ENCODE measurements at places on chromosomes 4 and X.
A peak's percentile ranks its signal among the peaks of the same experiment; 100 is the strongest.

DNA sequence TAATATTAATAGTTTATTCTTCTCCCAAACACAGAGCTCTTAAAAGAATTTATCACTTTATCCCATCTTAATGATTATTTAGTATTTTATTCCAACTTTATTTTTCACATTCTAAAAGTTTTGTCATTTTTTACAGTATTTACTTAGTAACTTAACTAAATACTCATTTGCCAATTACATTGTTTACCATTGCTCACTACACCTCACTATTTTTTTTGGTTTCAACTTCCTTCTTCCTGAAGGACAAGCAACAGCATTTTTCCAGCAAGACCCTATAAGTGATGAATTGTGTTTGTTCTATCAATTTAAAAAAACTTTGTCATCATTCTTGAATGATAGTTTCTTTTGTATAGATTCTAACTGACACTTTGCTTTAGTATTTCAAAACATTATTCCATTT lies 19.4 kb upstream of the SRD5A3 start:
- DNase-seq: no peak

GRCh38 chr4:28686618-28687017 lies 1826.0 kb downstream of the STIM2 start:
- DNase-seq: peak; percentile 3

DNA sequence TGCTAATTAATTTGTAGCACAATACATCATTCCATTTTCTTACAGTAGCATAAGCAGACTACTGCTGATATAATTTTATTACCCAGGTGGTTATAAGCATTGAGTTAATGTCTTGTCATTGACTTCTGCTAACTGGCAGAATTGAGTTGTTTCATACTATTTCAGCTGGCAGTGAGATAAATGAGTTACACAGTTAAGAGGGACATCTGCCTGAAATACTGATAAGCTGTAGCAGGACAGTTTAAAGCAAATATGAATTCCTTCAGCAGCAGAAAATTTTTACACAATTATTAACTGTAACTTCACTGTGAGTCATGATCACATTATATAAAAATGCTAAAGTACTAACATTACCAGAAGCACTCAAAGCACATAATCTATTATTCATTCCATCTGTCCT lies 326.8 kb downstream of the INPP4B start:
- no peak for DNase-seq

DNA sequence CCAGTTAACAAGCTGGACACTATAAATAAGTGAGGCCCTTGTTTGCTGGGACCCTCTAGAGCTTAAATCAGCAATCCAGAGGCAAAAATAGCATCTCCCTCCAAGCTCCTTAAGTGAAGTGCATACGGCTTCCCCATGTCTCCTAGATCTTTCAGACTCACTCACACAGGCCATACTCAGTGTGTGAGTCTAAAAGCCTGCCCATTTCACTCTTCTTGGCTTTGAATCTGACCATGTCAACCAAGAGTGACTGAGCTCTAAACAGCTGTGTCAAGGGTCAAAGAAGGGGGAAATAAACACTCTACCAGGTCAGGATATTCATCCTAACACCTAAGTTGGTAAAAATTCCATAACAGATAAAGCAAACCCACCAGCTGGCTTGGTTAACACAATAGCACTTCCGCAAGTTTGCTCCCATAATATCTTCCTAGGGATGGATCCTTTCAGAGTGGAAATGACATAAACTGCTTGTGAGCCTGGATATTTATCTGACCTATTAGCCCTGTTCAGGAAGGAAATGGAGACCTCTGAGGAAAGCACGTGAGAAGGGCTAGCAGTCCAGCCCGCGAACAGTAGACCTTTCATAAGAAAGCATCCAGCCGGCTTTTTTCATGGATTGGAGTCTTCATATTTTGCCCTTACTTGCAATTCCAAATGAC lies 65.6 kb downstream of the MID1 start:
- no peak for DNase-seq

DNA sequence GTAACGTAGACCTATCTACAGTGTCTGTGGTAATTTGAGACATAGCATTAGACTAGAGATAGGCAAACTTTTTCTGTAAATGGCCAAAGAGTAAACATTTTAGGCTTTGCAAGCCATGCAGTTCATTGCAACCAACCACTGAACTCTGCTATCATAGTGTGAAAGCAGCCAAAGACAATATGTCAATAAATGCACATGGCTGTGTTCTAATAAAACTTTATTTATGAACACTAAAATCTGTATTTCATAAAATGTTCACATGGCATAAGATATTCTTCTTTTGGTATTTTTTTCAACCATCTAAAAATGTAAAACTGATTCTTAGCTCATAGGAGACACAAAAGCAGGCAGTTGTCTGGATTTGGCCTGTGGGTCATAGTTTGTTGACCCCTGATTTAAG lies 120.9 kb downstream of the AMELX start:
- DNase-seq: no peak

DNA sequence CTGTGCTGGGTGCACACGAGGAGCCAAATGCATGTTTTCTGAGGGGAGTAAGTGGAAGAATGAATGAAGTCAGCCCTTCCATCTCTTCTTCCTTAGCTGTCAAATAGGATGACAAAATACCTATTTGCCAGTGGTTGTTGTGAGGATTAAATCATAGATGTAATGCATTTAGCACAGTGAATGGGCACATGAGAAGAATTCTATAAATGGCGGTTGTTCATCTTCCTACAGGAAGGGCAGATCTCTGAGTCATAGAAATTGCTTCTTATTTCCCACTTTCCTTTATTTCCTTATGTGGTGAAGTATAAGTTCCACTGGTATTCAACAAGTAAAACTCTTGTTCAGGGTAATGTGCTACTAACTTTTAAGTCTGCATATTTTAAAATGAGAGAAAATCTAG lies 83.1 kb downstream of the SORBS2 start:
- no peak for DNase-seq

DNA sequence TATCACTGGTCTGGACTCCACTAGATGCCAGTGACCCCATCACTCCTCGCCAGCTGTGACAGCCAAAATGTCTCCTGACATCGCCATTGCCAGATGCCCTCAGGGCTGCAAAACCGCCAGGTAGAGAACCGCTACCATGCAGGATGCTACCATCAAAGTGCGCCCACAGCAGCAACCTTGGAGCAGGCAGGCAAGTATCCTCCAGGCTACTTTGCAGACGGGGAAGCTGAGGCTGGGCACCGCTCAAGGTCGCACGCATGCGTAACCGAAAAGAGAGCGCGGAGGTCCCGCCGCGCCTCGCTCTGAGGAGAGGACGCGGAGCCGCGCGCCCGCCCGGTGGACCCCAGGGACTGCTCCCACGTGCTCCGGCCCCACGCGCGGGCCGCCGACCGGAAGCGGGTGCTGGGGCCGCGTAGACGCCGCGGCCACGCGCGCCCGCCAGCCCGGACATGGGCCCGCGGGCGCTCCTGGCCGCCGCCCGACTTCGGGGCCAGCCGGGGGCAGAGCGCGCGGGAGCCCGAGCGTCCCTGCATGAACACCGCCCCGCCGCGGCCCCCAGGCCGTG lies at the start of gene STS:
Gene STS, plus strand, starts transcription at position 300 of the 565 bp plus-strand sequence. CDS start 105,488 bp downstream, outside the sequence.
- peak; percentile 28 for DNase-seq

GRCh38 chr4:11116940-11117339 lies 311.8 kb downstream of the HS3ST1 start:
- no peak for DNase-seq

DNA sequence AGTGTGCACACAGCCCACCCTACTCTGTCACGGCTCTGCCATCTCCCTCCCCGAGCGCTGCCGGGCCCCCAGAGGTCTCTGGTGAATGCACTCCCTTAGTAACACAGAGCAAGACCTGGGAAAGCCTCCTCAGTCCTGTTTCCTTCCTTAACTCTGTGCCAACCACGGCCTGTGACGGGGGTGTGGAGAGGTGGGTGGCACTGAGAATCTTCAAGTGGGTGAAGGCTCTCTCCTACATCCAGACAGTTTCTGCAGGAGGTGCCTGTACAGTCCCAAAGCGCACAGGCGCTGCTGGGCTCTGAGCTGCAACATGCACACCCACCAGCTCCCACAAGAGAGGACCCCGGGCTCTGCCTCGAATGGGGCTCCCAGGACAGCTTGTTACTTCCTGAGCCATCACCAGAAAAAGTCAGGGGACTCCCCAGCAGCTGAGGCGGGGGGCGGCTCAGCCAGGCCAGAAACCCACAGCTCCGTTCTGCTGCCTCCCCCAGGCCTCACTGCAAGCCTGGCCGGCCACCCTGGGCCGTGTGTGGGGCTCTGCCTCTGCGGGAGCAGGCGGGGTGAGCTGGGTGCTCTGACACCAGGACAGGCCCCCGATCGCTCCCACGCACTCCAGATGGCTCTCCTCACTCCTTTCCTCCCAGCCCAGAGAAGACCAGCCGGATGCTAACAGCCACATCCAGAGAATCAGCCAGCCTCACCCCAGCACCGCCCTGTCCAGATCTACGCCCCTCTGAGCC lies 29.7 kb downstream of the FAM53A start:
- no peak for DNase-seq

DNA sequence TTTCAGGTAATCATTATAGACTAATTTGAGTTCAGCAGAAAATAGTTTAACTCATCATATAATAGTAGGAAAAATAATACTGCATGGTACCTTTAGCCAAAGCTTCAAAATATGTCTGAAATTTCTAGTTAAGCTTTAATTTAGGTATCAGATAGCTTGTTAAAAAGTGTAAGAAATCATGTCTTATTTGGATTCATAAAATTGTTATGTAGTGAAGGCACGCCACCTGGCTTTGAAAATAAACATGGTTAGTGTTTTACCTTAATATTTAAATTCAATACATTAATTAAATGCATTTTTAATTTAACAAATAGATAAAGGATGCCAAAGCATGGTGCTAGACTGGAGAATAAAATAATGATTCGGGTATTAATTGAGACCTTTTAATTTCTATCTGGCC lies 211.4 kb downstream of the FSTL5 start:
- no peak for DNase-seq

GRCh38 chr4:123976819-123977218 lies 580.2 kb downstream of the SPRY1 start:
- DNase-seq: no peak

- no peak for DNase-seq
Measured at GRCh38 chrX:23765449-23765848, 17.5 kb upstream of the SAT1 start.

- DNase-seq: no peak
Measured at GRCh38 chrX:148806145-148806870, 305.9 kb downstream of the AFF2 start.

- DNase-seq: no peak
Measured at GRCh38 chr4:25347971-25348370, 29.1 kb upstream of the ANAPC4 start.

DNA sequence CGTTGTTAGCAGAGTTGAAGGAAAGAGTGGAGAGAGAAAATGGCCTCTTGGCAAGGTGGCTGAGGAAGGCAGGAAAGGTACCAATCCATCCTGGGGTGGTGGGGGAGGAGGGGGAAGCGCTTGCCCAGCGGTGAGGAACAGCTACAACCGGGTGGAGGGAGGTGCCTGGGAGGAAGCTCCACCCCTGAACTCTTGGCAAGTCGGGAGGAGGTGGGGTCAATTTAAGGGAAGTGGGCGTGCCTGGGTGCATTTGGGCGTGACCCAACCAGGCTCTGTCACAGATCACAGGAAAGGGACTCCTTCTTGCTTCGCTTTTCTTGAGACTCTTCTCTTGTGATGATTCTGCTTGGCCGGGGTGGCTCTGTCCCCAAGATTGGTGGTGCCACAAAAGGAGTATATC lies 41.7 kb downstream of the BCORL1 start:
- peak; percentile 77 for DNase-seq

GRCh38 chrX:117711782-117712181 lies 404.8 kb downstream of the KLHL13 start:
- no peak for DNase-seq

GRCh38 chr4:100876546-100876945 lies 358.7 kb upstream of the EMCN start:
- DNase-seq: no peak

DNA sequence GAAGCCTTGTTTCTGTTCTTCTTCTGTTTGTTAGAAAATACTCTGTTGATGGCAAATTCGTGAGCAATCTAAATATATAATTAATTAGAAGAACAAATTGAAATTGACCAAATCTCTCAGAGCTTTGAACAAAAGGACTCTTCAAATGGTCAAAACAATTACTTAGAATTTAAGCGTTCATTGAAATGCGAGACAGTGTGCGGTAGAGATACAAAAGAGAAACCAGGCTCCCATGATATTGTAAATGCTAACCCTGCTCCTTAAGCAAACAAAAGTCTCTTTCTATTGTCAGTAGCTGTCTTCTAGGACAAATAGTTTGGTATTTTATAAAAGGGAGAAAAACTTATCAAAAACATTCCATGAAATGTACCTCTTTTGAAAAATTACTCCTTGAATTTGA lies 453.4 kb upstream of the MAGEB2 start:
- DNase-seq: no peak

- DNase-seq: no peak
Measured at GRCh38 chr4:65007841-65008439, 598.7 kb upstream of the TECRL start.

DNA sequence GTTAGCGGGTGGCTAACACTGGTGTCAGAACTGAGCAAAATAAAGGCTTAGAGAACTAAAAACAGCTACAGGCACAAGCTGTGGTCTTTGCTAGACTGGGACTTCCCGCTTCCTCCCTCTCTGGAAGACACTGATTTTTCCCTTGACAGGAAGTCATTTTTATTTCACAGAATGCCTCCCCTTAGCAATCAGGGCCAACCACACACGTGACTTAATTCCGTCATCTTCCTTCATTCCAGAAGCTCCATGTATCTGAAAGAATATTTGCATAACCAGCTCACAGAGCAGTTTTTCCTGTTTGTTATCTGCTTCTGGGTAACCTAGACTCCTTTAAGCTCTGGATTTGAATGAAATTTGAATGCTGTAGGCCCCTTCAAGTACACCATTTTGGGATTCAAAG lies 327.5 kb upstream of the FRG1 start:
- no peak for DNase-seq

DNA sequence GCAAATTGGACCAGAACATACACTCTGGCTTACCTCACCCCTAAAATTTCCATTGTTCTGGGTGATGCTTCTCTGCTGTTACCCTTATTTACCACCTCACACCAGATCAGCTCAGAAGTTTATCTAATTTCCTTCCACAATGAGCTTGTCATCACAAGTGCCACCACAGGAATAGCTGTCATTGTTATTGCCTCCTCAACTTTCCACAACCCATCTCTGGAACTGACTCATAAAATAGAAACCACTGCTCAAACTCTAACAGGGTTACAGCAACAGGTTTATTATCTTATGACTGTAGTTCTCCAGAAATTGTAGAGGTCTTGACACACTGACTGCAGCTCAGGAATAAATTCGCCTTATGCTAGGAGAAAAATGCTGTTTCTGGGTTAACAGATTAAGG lies 52.7 kb downstream of the ZNF718 start:
- no peak for DNase-seq

Measured in activated CD4-positive, alpha-beta T cell treated with anti-CD3 and anti-CD28 coated beads, Interleukin-2, amount 50 U/mL, for 48 hours (primary cell).